Activated naive CD4-positive, alpha-beta T cell treated with anti-CD3 and anti-CD28 coated beads, Interleukin-2, amount 50 U/mL, for 72 hours (primary cell): ENCODE measurements at places on chromosomes 7 and 10. TPM values are rescaled to one million over a fixed set of nuclear protein-coding genes. Genes with fewer than 3 reads are reported as not detected.

NME8 gene
- total RNA-seq: not detected

FANK1 gene
- 1.7 TPM for total RNA-seq

MEPCE gene
- 83.5 TPM for total RNA-seq

GPC2 gene
- 18.9 TPM for total RNA-seq

SUN3 gene
- total RNA-seq: not detected

CALML3 gene
- total RNA-seq: not detected
